Epithelial cell of prostate (primary cell): ENCODE measurements at places on chromosomes 2 and 18.

GRCh38 chr2:207073801-207074678 is 91.7 kb downstream of the KLF7 start:
- no peak for DNase-seq

GRCh38 chr2:137747509-137747908 is 216.8 kb upstream of the HNMT start:
- DNase-seq = no peak

GRCh38 chr2:152433791-152434190 is 98.8 kb downstream of the FMNL2 start:
- no peak for DNase-seq

- DNase-seq = no peak
Observed at GRCh38 chr2:143933946-143934569, 585.9 kb downstream of the ZEB2 start.

DNA sequence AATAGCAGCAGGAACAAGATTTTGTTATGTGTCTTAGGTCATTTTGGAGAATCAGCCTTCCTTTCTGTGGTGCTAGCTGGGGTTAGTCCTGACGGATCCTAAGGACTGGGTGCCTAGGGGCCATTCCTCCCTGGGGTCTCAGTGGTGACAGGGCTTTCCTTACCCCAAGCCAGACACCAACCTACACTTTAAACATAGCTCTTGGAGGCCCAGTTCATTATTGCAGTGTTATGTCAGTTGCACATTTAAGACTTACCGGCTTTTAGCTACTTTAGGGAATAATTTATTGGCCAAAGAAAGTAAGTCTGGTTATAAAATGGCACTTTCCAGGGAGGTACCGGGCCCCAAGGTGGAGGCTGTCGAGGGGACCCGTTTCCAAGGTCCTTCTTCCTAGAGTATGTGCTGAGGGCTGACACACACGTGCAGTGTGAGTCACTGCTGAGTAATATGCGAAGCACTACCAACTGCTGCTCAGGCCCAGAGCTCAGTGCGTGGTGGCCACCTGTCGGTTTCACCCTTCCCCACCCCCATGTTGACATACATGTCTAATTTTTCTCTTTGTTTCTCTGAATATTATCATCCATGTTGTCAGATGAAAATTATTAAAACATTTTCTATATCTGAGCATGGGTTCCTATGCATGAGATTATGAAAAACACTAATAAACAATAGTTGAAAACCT is 37.0 kb upstream of the GRHL1 start:
- peak; percentile 64 for DNase-seq

- DNase-seq = no peak
Observed at GRCh38 chr2:34848132-34848531, 1249.0 kb upstream of the FAM98A start.
